LHCN-M2 (cell line): ENCODE measurements at places on chromosomes 16 and 17.

DNA sequence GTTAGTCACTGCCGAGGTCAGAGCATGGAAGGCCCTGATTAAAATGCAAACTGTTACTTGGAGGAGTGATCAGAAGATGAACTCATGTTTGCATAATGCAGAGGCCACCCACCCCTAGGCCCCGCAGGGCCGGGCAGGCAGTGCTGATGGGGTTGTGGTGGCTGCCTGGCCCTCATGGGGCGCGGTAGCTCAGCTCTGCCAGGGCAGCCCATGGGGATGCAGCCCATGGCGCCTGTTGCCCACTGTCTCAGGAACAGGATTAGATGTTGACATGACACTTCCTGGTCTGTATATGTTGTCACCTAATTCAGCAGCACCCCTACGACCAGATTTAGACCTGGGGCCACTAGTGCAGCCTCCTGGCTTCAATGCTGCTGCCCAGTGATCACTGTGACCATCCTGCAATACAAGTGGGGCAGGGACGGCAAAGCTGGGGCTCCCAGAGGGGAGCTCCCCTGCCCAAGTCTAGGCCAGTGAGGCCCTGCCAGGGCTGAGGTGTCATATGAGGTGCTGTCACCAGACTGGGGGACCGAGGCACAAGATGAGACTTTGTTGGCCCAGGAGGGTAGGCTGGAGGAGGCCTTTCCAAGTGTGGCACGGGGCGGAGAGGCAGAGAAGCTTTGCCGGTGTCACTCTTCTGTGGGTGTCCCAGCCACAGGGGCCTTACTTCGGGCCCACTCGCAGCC lies 49.1 kb downstream of the RAI1 start:
- DNase-seq = no peak

GRCh38 chr16:86181526-86181925 lies 282.6 kb downstream of the IRF8 start:
- DNase-seq = no peak

DNA sequence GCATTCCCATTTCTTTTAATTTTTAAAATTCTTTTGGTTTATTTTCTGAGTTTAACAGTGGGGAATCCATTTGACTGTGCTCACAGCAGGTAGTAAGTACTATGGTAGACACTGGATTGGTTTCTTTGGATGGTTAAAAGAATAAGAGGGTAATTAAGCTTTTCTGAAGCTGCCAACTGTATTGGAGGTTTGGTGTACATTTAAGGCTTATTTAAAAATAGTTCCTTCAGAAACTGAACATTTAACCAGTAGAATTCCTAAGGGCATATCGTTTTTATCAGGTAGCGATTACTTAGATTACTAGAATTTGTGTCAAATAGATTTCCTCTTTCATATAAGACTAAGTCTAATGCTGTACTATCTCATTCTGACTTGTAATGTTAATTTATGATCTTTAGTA lies 162.4 kb downstream of the PPM1E start:
- no peak for DNase-seq

- DNase-seq = peak; percentile 98
These were observed 1.5 kb downstream of the MXRA7 start for GRCh38 chr17:76709077-76709950.

DNA sequence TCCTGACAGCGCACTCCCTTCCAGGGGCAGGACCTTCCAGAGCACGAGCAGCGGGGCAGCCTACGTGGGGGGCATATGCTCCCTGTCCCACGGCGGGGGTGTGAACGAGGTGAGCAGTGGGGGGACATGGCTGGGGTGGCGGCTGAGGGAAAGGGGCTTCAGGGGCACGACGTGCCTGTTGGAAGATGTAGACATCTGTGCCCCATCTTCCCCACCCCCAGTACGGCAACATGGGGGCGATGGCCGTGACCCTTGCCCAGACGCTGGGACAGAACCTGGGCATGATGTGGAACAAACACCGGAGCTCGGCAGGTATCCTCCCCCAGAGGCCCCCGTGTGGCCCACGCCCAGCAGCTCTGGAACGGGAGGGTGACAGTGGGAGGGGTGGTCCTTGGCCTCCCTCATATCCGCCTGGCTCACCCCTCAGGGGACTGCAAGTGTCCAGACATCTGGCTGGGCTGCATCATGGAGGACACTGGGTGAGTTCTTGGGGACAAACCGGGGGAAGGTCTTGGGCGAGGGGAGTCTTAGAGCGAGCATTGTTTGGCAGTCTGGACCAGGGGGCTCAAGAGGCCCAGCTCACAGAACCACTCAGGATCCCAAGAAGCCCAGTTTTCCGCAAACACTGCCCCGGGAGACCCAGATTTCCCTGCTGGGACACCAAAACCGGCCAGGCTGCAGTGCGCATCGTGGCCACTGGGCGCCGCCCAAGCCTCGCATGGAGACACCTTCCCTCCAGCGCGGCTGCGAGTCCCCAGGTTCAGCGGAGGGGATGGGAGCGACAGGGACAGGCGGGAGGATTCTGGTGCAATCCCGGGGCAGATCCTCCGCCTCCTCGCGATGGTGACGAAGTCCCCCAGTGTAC lies 15.7 kb downstream of the ADAM11 start:
- peak; percentile 75 for DNase-seq

DNA sequence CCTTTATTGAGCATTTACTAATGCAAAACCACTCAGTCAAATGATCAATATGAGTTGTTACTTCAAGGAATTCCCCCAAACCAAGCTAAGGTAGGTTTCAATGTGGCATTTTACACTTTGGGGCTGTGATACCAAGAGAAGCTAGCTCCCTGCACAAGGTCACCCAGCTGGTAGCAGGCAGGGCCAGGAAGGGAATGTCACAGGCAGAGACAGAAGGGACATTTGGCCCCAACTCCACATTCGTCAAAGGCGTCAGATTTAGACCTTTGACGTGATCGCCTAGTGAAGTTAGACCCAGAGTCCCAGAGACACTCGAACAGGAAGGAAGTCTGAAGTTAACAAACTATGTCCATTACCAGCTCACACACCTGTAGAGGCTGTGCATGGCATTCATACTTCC lies 5.5 kb upstream of the SMG1 start:
- DNase-seq = no peak

- DNase-seq = no peak
These were observed 10.8 kb downstream of the ASPHD1 start for GRCh38 chr16:29910819-29911675.

- no peak for DNase-seq
These were observed 17.7 kb downstream of the GRB2 start for GRCh38 chr17:75387771-75388170.

DNA sequence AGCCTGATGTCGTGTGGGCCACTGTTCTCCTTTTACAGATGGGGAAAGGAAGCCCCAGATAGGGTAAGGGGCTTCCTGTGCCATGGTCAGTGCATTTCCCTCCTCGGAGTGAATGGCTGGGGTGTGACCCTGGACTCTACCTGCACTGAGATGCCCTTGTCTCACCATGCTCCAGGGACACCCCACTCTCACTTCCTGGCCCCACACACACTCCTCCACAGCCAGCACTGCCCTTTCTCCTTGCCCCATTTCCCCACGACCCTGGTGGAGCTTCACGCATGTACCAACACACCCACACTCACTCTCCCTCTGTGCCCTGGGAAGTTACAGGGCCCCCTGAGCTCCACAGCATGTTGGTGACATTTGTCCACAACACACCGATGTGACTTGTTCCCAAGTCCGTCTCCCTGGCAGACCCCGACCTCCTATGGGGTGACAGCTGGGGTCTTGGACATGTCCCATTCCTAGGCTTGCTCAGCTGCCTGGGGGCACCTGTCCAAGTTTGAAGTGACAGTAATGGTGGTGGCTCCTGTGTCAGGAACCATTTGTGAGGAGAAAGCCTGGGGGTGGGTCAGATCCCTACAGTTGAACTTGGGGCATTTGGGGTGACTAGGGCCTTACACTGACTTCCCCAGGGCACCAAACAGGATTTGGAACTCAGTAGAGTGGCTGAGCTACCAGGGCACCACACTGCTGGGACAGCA lies 47.4 kb downstream of the PECAM1 start:
- DNase-seq = no peak

DNA sequence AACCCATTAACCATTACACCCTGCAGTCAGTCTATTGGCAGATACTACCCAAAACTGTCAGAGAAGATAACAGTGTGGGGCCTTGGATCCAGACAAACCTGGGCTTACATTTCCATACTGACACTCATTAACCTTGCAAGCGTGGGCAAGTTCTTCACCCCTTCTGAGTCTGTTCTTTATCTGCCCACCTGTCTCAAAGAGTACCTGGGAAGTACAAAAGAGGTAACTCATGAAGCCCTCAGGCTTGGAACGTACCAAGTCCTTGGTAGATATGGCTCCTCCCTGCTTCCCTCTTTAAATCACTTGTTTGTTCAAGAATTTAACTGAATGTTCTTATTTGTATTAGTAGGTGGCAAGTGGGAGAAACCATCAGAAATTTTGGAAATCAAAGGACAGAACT lies 2.5 kb upstream of the IGSF6 start:
- DNase-seq = no peak

DNA sequence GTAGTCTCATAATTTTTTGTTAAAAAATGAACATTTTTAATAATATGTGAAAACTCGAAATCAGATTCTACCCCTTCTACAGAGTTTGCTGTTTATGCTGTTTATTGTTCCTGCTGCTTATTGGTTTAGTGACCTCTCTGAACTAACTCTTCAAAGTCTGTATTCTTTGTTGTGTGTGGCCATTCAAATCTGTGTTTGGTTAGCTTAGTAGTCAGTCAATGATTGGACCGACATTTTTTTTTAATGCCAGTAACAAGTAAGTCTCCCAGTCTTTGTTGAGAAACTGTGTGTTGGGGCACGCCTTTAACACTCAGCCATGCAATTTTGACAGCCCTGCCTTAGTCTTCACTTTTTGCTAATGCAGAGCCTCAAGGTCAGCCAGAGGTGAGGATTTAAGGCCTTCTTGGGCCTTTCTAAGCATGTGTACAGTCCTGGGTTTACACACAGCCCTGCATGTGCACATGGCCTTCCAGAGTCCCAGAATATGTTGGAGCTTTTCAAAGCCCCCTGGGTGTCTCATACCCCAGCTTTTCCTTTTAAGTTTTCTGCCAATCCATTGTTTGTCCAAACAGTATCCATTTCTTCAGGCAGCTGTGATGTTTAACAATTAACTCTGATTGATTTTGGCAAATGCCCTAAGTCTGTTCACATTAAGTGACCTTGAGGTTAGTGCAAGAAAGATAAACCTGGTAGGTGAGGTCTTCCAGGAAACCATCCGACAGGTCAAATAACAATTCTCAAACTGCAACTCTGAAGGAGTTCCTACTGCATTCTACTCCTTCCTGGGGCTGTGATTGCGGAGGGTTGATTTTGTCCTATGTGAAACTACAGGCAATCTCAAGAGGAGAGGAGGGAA lies 389.3 kb downstream of the PMP22 start:
- no peak for DNase-seq

- peak; percentile 51 for DNase-seq
These were observed 25.8 kb downstream of the SLC38A7 start for GRCh38 chr16:58658796-58659211.
